Glomerular endothelial cell (primary cell): ENCODE measurements at places on chromosomes 6 and 20. TPM values are rescaled to one million over a fixed set of nuclear protein-coding genes. Genes with fewer than 3 reads are reported as not detected.

The PEX3 gene
- 9.3 and 10.0 TPM in 2 replicates for total RNA-seq

The ADGRG6 gene
- total RNA-seq: 65.2 and 79.5 TPM in 2 replicates

The EDEM2 gene
- total RNA-seq: 39.3 and 59.3 TPM in 2 replicates

The L3MBTL3 gene
- total RNA-seq: 14.8 and 21.1 TPM in 2 replicates

- no peak for DNase-seq
These were observed 27.9 kb downstream of the GCLC start for GRCh38 chr6:53517021-53517420.

GRCh38 chr6:75621846-75622245 lies 20.2 kb downstream of the SENP6 start:
- no peak for DNase-seq

DNA sequence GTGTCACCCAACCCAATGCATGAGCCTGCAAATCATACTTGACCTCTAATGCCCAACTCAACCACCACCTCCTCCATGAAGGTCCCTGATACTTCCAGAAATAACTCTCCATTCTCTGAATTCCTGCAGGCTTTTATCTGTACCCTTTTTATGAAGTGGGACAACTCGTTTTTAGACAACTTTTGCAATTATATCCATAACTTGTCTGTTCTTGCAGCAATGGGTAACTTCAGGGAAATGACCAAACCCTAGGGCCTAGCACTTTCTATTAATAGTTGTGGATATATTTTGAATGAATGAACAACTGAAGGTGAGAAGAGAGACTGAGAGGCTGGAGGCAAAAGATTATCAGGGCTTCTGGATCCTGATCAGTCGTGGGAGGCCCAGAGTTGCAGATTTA lies 236.6 kb upstream of the MOCS1 start:
- no peak for DNase-seq

- DNase-seq: no peak
These were observed 403.4 kb downstream of the HDGFL1 start for GRCh38 chr6:22972771-22973170.

GRCh38 chr6:2911171-2911570 lies 8.1 kb upstream of the SERPINB9 start:
- DNase-seq: no peak

- no peak for DNase-seq
These were observed 96.6 kb upstream of the INSM1 start for GRCh38 chr20:20271271-20271670.

- DNase-seq: no peak
These were observed 338.7 kb downstream of the HTR1B start for GRCh38 chr6:77124604-77125003.

- DNase-seq: no peak
These were observed 3.4 kb upstream of the RSPO4 start for GRCh38 chr20:1005452-1006027.

GRCh38 chr6:25170640-25171039 lies 108.5 kb upstream of the CARMIL1 start:
- DNase-seq: no peak

- DNase-seq: no peak
These were observed 126.4 kb upstream of the CD93 start for GRCh38 chr20:23212464-23212995.

DNA sequence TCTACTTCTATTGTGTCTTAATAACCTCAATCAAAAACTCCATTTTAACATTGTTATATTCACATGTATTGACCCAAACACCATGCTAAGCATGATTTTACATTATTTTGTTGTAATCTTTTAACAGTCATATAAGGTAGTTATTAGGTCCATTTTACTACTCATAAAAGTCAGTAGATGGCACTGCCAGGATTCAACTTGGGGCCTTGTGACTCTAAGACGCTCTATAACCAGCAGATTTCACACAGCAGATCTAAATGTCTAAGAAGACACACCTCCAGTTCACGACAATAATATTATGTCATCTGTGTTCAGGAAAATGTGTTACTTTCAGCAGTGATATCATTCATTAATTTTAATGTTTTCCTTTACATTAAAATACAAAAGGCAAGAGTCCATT lies 88.0 kb downstream of the FRK start:
- no peak for DNase-seq
